ENCODE measurements at places on chromosomes 5 and 9.
A peak's percentile ranks its signal among the peaks of the same experiment; 100 is the strongest.

DNA sequence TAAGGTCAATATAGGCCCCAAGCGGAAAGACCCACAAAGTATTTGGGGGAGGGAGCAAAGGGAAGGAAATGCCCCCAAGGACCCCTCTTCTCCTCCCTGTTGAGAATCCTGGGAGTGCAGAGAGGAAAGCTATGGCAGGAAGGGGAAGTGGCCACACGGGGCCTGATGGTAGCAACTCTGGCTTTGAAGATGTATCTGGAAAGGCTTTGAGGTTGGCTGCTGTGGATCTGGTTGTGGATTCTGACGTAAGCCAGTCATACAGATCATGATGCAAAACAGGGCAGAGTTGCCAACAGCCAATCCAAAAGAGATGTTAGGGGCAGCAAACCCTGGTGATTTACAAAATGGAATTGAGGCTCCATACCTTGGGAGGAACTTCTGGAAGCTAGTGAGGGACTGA is 108.8 kb downstream of the PRKACG start:
- no peak for DNase-seq

GRCh38 chr5:179345183-179345432 is 153 bp downstream of the ADAMTS2 start:
- DNase-seq: no peak

- DNase-seq: no peak
Measured at GRCh38 chr9:125601961-125602360, 105.0 kb downstream of the MAPKAP1 start.

- no peak for DNase-seq
Measured at GRCh38 chr5:175060257-175060656, 335.9 kb downstream of the MSX2 start.

- DNase-seq: no peak
Measured at GRCh38 chr9:135664266-135664665, 1.2 kb downstream of the LCN9 start.

DNA sequence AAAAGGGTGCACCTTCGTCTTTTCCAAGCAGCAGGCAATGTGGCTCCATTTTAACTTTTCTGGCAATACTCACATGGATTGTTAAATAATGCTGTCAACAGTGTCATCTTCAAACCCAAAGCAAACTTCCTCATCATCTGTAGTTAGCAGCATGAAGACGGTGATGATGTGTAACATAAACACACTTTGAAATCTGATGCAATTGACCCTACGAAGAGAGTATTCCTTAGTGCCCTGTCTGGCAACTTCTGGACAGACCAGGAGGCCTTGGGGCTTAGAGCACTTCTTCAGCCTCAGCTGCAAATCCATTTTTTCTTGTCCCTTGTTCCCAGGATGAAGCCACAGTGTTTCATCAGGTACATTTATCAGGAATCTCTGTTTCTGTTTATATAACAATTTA is 149.1 kb downstream of the GHR start:
- DNase-seq: no peak

GRCh38 chr5:134252671-134253070 is 26.8 kb upstream of the PPP2CA start:
- DNase-seq: no peak

GRCh38 chr5:68465934-68466551 is 250.5 kb downstream of the PIK3R1 start:
- DNase-seq: no peak

GRCh38 chr5:9438596-9439354 is 107.1 kb downstream of the SEMA5A start:
- DNase-seq: no peak

GRCh38 chr5:141477815-141478214 is 2.0 kb downstream of the PCDHGC3 start:
- no peak for DNase-seq

DNA sequence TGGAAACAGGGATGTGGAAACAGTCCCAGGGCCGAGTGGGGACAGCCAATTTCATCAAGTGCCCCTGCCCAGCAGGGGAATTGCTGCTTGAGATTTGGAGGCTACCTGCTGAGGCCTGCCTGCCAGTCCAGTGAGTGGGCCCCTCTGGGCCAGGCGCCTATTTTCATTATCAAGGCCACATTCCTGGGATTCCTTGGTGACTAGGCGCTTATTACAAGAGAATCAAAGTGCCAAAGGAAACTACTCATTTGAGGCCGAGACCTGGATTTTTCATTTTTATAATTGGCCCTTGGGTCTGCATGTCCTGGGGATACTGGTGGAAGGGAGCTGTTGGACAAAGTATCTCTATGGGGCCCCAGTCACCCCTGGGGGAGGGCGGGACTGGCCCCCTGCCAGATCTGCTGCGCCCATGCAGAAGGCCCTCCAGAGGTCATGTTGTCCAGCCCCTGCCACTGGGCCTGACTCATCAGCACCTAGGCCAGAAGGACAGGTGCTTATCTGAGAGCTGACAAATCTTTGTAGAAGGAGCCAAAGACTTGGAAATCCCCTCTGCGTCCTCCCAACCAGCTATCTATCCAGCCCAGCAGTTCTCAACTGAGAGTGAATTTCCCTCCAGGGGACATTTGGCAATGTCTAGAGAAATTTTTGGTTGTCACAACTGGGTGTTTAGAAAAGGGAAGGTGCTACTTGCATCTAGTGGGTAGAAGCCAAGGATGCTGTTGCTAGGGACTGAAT is 45.6 kb downstream of the FOXI1 start:
- DNase-seq: no peak

- no peak for DNase-seq
Measured at GRCh38 chr5:160466116-160466515, 44.5 kb downstream of the PTTG1 start.

- no peak for DNase-seq
Measured at GRCh38 chr5:151062405-151063141, 18.3 kb downstream of the TNIP1 start.

DNA sequence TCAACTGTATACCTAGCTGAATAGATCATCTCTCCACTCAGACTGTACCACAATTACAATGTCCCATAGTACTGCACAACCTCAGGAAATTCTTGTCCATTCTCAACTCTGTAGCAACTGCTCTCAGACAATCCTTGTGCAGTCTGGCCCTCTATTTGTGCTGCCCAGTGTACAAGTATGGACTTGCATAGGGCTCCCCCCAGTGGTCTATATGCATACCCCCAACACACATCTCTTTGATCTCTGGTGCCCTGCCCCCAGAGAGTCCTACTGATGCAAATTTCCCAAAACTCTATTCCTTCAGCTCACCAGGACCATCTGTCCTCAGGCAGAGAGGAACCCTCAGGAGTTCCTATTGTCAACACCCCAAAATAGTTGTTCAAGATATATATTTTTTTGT is 205.3 kb downstream of the SLCO4C1 start:
- DNase-seq: peak; percentile 19

GRCh38 chr5:71974622-71975021 is 132.7 kb upstream of the MAP1B start:
- DNase-seq: no peak

GRCh38 chr5:82309091-82309531 is 31.0 kb upstream of the RPS23 start:
- no peak for DNase-seq

DNA sequence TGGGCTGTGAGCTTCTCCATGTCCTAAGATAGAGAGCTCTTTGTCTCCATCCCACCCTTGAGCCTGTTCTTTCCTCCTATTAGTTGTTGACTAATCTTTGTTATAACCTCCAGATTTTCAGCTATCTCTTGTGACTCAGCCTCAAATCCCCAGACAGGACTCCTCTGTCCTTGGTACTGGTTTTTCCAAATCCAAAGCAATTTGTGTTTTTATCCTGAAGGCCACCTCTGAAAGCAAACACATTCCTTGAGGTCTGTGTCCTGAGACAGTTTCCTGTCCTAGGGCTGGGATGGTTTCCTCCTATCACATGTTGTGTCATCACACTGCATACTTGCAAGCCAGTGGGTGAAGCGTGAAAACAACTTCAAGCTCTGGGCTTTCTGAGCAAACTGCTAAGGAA is 8.5 kb downstream of the TNC start:
- no peak for DNase-seq

- DNase-seq: no peak
Measured at GRCh38 chr5:38008198-38008597, 168.4 kb upstream of the GDNF start.

- DNase-seq: no peak
Measured at GRCh38 chr9:117671468-117671867, 32.7 kb upstream of the TLR4 start.

GRCh38 chr5:18397371-18397770 is 763.1 kb downstream of the TAF11L14 start:
- no peak for DNase-seq

DNA sequence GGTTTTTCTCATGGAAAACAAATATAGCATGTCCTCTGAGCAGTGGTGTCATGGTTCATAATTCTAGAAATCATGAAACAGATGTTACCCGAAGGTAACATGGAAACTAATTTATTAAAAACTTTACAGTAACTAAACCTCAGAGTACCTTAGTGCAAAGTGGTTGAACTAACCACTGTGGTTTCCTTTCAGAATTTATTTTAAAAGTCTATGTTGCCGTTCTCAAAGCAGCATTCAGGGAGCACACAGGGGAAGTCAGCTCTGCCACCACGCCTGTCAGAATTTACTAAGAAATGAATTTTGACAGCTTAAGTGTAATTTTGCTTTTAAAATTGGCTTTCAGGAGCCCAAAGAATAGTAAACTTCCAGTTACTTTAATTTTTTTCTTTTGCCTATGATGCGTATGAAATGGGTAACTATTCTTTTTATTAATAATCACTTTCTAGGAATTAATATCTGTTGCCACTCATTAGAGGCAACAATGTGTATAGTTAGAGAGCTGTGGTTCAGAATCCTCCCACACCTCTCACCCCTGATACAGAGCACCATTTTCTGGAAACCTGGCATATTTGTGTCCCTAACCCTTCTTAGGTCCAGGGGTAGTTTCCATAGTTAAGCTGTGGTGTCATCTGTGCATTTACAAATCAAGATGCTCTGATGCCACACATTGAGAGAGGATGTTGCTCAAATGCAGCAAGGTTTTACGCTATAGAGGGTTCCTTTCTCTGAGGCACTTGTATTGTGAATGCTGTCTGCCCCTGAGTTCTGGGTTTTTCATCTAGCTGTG is 202.6 kb downstream of the ZSWIM6 start:
- DNase-seq: no peak

GRCh38 chr5:24477958-24478357 is 166.8 kb downstream of the CDH10 start:
- no peak for DNase-seq

DNA sequence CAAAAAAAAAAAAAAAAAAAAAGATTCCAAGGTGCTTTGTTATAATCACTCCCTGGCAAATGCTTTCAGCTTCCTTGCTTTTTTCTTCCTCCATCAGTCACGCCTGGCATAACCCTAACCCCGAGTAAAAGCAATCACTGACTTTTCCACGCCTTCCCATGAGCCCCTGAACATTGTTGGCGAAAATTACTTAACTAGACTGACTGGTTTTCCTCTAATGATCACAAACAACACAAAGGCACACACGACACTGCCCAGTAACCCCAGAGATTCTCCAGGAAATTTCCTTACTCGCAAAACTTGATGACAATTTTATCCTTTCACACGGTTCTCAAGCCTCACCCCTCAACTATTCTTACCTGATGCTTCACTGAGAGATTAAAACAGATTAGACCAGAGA is 11.4 kb upstream of the PTGR1 start:
- DNase-seq: no peak

DNA sequence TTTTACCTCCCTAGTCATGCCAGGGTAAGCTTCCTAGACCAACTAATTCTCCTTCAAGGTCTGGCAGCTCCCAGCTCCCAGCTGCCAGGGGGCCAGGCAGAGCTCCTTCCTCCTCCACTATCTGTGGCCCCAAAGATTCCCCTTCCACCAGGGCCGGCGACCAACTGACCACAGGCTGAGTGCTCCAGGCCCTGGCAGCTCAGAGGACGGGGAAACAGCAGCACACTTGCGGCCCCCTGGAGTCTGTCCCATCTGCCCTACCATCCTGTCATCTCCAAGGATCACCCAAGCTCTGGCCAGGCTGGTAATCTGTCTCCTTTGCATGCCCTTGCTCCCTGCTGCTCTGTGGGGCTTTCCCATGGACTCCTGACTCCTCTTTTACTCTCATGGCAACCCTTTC is 31.2 kb upstream of the BASP1 start:
- no peak for DNase-seq

- DNase-seq: no peak
Measured at GRCh38 chr5:122480146-122480545, 168.1 kb downstream of the SNCAIP start.

- DNase-seq: peak; percentile 71
Measured at GRCh38 chr5:52837068-52837467, 49.4 kb downstream of the ITGA1 start.

GRCh38 chr5:14178671-14179211 is 35.6 kb downstream of the TRIO start:
- DNase-seq: no peak

DNA sequence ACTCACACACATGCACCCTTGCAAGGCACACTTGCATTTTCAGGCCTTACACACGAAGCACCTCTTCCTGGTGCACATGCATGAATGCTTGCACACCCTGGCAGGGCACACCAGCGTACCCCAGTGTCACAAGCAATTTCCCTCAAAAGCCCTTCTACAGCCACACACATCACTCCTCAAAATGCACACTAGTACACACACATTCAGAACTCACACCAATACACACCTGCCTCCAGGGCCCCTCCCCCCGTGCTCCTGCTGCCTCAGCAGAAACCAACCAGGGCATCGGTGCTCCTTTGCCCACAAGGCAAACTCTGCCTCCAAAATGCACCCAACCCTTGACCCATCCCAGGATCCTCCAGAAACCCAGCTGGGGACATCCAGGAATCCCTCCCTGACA is 1.2 kb downstream of the CAMK2A start:
- no peak for DNase-seq

DNA sequence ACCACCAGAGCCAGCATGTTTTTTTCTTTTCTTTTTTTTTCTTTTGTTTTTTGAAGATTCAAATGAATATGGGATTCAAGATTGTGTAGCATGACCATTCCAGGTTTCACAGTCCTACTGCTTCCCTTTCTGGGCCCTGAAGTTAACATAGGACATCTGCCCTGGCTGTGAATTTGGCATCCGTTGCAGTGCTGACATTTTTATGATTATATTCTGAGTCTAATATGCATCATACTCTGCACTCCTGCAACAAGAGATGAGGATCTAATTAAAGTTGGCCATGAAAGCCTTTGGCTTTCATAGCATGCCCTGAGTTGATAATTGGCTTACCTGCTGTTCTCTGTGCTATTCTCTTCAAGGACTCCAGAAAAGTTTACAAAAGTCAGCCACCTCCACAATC is 29.8 kb downstream of the C5orf22 start:
- DNase-seq: no peak
